ENCODE measurements at places on chromosomes 5 and 9. TPM values are rescaled to one million over a fixed set of nuclear protein-coding genes. Genes with fewer than 3 reads are reported as not detected.

GRCh38 chr5:115785381-115786065, 30.9 kb downstream of the CDO1 start:
- H3K4me1 ChIP-seq = no peaks in the 10 kb centered on the region
- H3K4me3 ChIP-seq = no peak overlapping the region
- peaks cover 20% of the 10 kb centered on the region for H3K27me3 ChIP-seq

The SLC6A18 gene
- total RNA-seq = not detected

DNA sequence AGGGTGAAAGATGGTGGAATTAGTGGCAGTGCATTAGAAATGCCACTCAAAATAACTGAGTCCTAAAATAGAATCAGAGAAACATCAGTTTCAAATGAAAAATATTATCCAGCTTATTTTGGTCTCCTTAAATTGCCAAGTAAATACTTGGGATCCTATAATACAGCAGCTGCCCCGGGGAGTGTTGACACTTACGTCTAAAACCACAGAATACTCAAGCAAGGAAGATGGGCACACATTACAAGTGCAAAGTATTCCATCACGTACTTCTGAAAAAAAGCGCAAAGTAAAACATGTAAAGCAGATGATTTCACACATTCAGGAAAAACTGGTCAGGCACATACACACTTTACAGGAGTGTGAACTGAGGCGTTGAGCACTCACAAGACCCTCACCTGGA, 2.4 kb upstream of the ARHGEF37 start:
- peaks cover 46% of the 10 kb centered on the region for H3K4me1 ChIP-seq
- H3K27me3 ChIP-seq = no peaks in the 10 kb centered on the region
- H3K27ac ChIP-seq = peak overlapping the region; percentile 3
- H3K4me3 ChIP-seq = no peak overlapping the region
- no peaks in the 10 kb centered on the region for H3K36me3 ChIP-seq

The RASGEF1C gene
- total RNA-seq = not detected

DNA sequence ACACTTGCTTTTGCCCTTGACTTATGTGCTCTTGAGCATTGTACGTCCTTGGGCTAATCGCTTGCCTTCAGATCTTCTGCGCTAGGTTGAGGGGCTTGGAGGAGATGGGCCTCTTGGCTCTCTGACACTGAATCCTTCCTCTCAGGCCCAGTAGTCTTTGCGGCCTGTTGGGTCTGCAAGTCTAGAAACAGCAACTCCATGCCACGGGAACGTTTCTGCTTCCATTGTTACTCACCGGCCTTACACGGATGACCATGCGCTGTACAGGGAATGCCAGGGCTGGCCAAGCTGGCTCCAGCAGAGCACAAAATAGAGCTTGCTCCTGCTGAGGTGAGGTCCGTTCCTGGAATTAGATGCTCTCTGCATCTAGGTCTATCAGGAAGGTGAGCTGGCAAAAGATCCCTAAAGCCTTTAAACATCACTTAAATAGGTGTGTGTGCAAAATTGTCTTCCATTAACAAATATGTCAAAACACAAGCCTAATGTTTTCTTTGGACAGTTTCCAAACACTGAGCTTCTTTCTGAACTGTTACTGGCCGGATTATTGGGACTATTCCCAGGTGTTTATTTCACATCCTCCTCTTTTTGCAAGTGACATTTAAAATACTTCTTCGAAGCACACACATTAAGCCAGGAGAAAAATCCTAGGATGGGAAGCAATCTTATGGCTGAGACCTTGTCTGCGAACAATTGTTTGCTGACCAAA, 29.7 kb downstream of the DAPK1 start:
- peaks cover 44% of the 10 kb centered on the region for H3K4me1 ChIP-seq
- H3K27me3 ChIP-seq = no peaks in the 10 kb centered on the region
- H3K27ac ChIP-seq = no peak overlapping the region

DNA sequence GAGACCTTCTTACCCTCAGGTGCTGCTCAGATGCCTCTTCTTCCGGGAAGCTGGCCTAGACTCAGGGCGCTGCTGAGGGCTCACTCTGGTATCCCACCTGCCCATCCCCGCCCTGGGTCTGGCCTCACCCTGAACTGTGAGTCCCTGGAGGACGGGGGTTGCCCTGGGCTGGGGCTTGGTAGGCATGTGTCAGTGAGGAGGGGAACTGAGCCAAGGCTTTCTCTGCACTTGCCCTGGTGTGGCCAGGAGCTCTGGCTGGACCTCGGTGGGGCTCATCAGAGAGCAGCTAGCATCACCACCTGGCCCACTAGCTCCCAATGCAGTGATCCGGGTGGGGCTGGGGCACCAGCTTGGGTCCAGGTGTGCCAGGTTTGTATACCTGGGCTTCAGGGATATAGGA, 15.6 kb downstream of the PLEKHG4B start:
- H3K27me3 ChIP-seq = peaks cover 18% of the 10 kb centered on the region
- no peaks in the 10 kb centered on the region for H3K36me3 ChIP-seq
- H3K4me1 ChIP-seq = no peaks in the 10 kb centered on the region
- H3K27ac ChIP-seq = no peak overlapping the region

- H3K27me3 ChIP-seq = no peaks in the 10 kb centered on the region
- no peak overlapping the region for H3K27ac ChIP-seq
- DNase-seq = no peak
Measured at GRCh38 chr5:151646334-151646733, 40.4 kb downstream of the SPARC start.

- no peaks in the 10 kb centered on the region for H3K27me3 ChIP-seq
- H3K4me1 ChIP-seq = peaks cover 36% of the 10 kb centered on the region
- H3K27ac ChIP-seq = no peak overlapping the region
- no peak overlapping the region for H3K4me3 ChIP-seq
Measured at GRCh38 chr9:134557331-134557730, 84.3 kb upstream of the COL5A1 start.

GRCh38 chr5:59209758-59210359, 627.0 kb downstream of the RAB3C start:
- no peak overlapping the region for H3K4me3 ChIP-seq
- H3K27me3 ChIP-seq = no peaks in the 10 kb centered on the region
- peaks cover 13% of the 10 kb centered on the region for H3K36me3 ChIP-seq
- H3K27ac ChIP-seq = peak overlapping the region; percentile 58
- no peak for DNase-seq

GRCh38 chr9:118091711-118092500, 387.7 kb downstream of the TLR4 start:
- no peaks in the 10 kb centered on the region for H3K27me3 ChIP-seq
- no peak overlapping the region for H3K27ac ChIP-seq

The ZNF483 gene
- 2.4 TPM for total RNA-seq

DNA sequence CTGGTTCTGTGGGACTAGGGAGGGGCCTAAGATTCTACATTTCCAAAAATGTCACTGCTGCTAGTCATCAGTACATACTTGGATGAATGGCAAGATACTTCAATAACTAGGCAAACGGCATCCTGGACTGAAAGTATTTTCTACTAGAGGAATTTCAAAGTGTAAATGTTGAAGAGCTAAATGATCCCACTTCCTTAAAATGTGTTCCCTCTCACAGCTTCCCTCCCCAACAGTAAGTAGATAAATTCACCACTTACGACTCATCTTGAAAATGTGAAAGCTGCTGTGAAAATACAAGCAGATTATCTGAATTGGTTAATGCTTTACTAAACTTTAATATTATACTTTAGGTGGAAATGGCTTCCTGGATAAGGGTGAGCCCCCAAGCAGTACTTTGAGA, 1571.5 kb upstream of the WWC1 start:
- H3K36me3 ChIP-seq = no peaks in the 10 kb centered on the region
- no peak overlapping the region for H3K27ac ChIP-seq
- DNase-seq = no peak
- no peak overlapping the region for H3K4me3 ChIP-seq

DNA sequence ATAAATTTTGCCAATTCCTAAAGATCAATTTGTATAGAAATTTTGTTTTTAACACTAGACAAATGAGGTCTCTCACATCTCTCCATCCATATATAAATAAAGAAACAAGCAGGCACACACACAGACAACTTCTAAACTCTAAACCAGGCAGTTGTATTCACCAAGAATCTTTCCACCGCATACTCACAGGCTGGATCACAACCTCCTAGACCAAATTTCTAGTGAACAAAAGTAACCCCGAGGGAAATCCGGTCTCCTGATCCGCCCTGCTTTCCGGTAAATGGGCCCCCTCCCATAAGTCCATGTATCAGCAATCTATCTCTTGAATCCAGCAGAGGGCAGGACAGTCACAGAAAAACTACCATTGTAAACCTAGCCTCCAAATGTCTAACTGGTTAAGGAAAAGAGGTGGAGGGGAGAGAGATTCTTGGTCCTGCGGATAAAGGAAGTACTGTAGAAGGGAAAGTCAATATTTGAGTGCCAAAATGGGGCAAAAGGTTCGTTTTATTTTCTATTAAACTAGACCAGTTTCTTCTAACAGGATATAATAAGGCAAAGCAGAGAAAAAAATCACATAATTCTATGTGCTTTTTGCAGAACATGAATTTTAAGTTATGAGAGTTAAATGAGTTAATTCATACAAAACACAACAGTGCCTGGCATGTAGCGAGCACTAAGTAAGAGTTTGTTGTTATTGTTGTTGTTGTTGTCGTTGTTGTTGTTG, 4.8 kb upstream of the SMU1 start:
- H3K27ac ChIP-seq = no peak overlapping the region
- peaks cover 15% of the 10 kb centered on the region for H3K4me1 ChIP-seq
- H3K27me3 ChIP-seq = no peaks in the 10 kb centered on the region
- DNase-seq = no peak
- H3K36me3 ChIP-seq = no peaks in the 10 kb centered on the region
- no peak overlapping the region for H3K4me3 ChIP-seq

DNA sequence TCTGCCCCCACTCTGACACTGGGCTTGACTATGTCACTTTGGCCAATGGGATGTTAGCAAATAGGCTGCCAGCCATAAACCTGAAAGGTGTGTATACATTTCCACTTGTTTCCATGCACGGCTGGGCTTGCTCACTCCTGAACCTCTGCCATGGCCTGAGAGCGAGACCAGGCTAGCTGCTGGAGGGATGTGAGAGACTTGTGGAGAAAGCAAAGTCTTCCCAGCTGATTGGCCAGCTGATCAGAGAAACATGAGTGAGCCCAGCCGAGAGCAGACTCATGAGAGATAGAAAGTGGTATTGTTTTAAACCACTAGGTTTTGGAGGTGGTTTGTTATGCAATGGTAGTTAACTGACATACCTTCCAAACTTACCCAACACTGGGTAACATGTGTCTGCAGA, 13.9 kb downstream of the FAM193B start:
- peaks cover 4% of the 10 kb centered on the region for H3K36me3 ChIP-seq
- DNase-seq = no peak
- H3K4me1 ChIP-seq = peaks cover 86% of the 10 kb centered on the region
- H3K4me3 ChIP-seq = no peak overlapping the region

The TYRP1 gene
- 0.28 TPM for total RNA-seq

GRCh38 chr9:107928701-107929371, 439.3 kb upstream of the KLF4 start:
- H3K27ac ChIP-seq = no peak overlapping the region
- H3K4me3 ChIP-seq = no peak overlapping the region
- H3K27me3 ChIP-seq = peaks cover 2% of the 10 kb centered on the region
- no peak for DNase-seq
- H3K4me1 ChIP-seq = peaks cover 14% of the 10 kb centered on the region
- no peaks in the 10 kb centered on the region for H3K36me3 ChIP-seq

DNA sequence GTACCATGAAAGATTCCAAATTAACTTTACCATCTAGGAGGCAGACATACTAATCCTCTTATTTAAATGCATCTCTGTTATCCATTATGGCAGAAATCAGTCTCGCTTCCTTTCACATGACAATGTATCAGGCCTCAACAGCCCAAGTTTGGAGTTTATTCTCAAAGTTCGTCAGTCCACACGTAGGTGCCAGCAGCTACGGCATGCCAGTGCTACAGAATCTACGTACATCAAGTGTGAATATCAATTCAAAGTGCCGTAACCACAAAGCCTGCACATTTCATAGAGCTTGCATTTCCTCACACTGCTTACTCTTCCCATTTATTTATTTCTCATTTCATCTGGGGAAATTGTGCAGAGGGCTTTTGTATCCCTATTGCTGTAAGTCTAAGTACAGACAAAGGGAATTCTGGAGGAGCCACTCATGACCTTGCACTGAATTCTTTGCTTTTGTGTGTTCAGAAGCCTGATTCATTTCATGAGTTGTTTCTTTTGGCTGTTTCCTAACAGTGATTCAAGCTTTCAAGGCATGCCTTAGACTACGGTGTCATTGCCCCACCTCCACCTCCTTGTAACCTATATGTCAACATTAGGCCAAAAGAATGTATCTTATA, 10.0 kb downstream of the ENC1 start:
- no peak for DNase-seq
- no peak overlapping the region for H3K4me3 ChIP-seq
- H3K27ac ChIP-seq = peak overlapping the region; percentile 91
- peaks cover 26% of the 10 kb centered on the region for H3K36me3 ChIP-seq

GRCh38 chr5:59133764-59134261, 550.9 kb downstream of the RAB3C start:
- peaks cover 16% of the 10 kb centered on the region for H3K4me1 ChIP-seq
- DNase-seq = no peak
- no peaks in the 10 kb centered on the region for H3K36me3 ChIP-seq
- no peak overlapping the region for H3K27ac ChIP-seq
- no peaks in the 10 kb centered on the region for H3K27me3 ChIP-seq

DNA sequence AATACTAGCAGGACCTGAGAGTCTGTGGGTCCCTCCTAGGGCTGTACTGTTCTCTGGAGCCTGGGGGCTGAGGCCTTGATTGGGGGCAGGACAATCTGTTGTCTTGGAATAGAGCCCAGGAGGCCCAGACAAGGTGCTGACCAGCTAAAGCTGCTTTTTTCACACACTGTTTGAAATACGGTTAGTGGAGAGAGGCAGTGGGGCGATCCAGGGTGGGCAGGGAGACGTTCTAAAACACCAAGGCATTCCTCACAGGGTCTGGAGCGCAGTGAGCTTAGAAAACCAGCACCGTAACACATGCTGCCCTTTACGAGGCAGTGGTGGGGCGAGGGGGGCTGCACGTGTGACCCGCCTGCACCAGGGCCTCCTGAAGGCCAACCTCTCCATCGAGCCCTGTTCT, 55.1 kb downstream of the EHMT1 start:
- H3K27me3 ChIP-seq = no peaks in the 10 kb centered on the region
- no peak overlapping the region for H3K4me3 ChIP-seq
- H3K27ac ChIP-seq = peak overlapping the region; percentile 0
- peaks cover 33% of the 10 kb centered on the region for H3K4me1 ChIP-seq

The HMCN2 gene
- 0.36 TPM for total RNA-seq

DNA sequence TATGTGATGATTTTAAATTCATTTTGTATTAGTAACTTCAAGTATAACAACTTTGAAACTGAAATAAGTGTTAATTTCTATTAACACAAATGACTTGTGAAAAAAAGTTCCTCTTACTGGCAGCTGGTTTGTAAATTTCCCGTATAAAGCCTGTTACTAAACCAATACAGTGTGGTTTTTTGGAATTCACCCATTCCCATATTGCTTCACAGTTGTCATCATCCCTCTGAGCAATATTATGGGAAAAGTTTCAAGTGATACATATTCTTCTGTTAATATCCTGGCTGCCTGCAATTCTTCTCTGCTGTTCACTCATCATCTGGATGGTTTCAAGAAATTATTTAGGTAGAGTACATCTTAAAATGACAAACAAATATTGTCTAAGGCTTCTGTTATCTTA, 1185.1 kb upstream of the C9orf72 start:
- H3K36me3 ChIP-seq = no peaks in the 10 kb centered on the region
- H3K4me3 ChIP-seq = no peak overlapping the region
- no peak for DNase-seq
